ENCODE measurements at places on chromosomes 5 and 9.
A peak's percentile ranks its signal among the peaks of the same experiment; 100 is the strongest.

DNA sequence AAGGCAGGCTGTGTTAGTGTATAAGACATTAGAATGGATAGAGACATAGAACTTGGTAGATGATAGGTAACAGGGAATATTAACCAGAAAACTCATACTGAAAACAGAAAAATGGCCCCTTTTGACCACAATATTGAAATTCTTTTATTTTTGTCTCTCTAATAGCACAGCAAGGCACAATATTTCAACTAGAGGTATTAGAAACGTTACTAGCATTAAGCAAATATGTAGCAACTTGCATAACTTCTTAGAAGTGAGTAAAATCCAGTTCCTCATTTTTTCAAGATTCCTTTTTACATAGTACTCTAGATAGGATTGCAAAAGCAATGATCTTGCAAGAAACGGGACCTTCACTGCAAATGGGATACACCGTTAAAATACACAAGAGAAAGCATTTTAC lies 102.7 kb upstream of the VCAN start:
- no peak for DNase-seq

- DNase-seq: no peak
Observed at GRCh38 chr9:29928072-29928471, 2354.8 kb upstream of the C9orf72 start.

GRCh38 chr9:75960551-75960950 lies 70.1 kb downstream of the PCSK5 start:
- DNase-seq: no peak

DNA sequence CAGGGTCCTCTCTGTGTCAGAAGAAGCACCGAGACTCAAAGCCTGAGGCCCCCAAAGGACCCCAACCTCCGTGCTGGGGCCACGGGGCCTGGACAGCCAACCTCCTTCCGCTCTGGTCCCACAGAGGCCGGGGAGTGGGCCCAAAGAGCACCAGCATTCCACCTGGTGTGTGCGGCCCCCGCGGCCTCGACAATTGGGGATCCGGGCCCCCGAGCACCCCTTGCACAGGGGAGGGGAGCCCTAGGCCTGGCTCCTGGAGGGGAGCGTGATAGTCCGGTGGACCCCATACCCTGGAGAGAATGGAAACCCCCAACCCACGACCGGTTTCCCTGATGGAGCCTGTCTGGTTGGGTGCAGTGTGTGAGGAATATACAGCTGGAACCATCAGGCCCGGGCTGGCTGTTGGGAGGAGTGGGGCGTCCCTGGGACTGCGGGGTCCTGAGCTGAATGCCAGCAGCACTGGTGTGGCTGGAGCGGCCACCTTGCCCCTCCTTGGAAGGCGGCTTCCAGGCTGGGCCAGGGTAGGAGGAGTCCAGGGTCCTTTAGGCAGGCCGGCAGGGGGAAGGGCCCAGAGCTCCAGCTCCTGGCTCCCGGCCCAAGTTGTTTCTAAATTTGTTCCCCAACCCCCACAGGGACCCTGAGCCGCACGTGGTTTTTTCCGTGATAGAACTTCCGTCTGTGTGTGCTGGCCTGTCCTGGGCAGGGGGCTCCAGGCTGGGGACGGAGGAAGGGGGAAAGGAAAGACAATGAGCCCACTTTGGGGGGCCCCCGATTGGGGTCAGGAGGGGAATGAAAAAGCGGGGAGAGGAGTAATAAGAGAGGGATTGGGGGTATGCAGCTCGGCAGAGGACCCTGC lies 825 bp upstream of the TOR4A start:
- DNase-seq: peak; percentile 61

GRCh38 chr5:132410451-132411303 lies 41.2 kb downstream of the SLC22A5 start:
- peak; percentile 86 for DNase-seq

- DNase-seq: no peak
Observed at GRCh38 chr5:11642438-11642837, 261.8 kb downstream of the CTNND2 start.

DNA sequence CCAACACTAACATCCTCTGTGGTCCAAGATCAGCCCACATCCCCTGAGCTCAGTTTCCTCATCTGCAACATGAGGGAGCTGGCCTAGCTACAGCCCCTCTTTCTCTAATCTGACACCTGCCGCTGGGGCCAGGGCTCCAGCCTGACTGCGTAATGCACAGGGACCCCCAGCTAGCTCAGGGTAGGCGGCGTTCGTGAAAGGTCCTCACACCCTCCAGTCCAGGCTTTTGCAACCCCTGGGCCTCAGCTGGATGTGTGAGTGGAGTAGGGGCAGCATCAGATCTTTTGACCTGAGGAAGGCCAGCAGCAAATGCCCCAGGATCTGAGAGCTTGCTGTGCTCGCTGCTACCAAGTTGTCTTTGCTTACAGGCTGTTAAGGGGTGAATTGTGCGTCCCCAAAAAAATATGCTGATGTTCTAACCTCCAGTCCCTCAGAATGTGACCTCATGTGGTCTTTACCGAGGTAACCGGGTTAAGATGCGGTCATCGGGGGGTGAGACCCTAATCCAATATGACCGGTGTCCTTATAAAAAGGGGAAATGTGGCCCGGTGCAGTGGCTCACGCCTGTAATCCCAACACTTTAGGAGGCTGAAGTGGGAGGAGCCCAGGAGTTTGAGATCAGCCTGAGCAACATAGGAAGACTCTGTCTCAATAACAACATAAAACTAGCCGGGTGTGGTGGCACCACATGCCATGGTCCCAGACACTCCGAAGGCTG lies 47.8 kb downstream of the PLPP7 start:
- no peak for DNase-seq

DNA sequence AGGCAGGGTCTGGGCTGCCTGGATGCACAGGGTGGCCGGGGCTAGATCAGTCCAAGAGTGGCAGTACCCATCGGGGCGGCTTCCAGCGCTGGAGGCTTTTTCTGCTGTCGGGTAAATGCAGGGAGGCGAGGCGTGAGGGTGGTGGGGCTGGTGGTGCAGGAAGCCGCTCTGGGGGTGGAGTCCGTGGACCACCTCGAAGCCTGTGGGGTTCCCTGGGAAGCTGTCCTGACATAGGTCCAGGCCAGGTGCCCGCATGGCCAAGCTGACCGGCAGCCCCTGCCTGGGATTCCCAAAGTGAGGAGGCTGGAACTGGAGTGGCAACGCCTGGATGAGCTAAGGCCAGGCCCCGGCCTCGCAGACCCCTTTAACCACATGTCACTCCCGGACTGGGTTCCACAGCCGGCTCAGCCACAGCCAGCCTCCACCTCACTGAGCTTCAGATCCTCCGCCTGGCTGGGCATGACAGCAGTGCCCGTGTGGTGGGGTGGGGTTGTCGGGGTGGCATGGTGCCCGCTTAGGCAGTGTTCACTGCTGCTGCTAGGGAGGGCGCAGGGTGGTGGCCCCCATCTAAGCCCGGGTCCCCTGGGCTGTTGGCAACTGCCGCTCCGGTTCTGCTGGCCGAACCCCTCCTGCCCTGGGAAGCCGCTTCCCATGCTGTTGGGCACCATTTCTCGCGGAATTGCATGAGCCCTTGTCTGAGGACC lies 1.4 kb upstream of the QRFP start:
- no peak for DNase-seq

- no peak for DNase-seq
Observed at GRCh38 chr5:151617841-151618710, 26.9 kb upstream of the FAT2 start.

GRCh38 chr5:144198386-144198785 lies 27.7 kb downstream of the KCTD16 start:
- no peak for DNase-seq

DNA sequence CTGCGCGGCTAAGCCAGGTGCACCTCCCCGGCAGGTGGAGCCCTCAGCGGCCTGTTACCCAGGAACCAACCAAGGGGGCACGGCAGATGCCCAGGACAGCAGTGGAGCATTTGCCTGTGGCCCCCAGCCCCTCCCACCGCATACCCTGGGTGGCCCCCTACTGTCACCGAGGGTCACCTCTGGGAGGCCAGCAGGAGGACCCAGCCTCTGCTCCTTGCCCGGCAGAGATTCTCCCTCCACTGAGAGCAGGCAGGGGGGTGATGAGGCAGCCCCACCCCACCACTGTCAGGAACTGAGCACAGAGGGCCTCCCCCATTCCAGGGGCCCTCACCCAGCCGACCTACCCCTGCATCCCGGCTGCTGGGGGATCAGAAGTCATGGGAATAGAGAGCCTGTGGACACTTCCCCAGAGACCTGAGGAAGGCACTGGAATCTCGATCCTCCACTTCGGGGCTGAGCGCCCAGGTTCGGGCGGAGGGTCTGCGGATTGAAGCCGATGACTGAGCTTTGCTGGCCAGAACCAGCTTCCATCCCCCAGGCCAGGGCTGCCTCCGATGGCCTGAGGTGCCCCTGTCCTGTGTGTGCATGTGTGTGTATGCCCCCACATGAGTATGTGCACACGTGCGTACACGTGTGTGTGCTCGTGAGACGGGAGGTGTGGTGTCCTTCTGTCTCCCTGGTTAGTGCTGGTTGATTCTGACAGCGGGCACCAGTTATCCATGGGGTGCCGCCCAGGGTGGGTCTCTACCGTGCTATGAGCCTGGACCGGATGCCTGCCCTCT lies at the start of gene QRFP:
QRFP (minus strand) TSS at position 580 of the 782 bp plus-strand sequence. CDS start 2,974 bp downstream, outside the sequence.
- DNase-seq: no peak

GRCh38 chr9:136019681-136020060 lies 58.5 kb upstream of the UBAC1 start:
- no peak for DNase-seq

DNA sequence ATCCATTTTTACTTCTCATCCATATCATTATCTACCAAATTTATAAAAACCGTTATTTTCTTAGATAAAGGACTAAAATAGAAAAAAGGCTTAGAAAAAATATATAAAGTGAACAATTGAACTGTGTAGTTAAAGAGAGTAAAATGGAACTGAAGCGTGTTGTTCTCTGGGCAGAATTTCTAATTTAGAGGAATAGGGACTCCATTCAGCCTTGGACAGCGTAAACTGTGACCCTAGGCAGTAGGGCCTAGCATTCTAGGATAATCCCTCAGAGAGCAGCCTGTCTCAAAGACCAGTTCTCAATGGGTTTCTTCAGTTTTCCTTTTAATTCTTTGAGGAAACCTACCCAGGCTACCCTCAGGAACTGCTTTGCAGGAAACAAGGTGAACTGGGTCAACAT lies 11.1 kb downstream of the ZNF462 start:
- DNase-seq: no peak

DNA sequence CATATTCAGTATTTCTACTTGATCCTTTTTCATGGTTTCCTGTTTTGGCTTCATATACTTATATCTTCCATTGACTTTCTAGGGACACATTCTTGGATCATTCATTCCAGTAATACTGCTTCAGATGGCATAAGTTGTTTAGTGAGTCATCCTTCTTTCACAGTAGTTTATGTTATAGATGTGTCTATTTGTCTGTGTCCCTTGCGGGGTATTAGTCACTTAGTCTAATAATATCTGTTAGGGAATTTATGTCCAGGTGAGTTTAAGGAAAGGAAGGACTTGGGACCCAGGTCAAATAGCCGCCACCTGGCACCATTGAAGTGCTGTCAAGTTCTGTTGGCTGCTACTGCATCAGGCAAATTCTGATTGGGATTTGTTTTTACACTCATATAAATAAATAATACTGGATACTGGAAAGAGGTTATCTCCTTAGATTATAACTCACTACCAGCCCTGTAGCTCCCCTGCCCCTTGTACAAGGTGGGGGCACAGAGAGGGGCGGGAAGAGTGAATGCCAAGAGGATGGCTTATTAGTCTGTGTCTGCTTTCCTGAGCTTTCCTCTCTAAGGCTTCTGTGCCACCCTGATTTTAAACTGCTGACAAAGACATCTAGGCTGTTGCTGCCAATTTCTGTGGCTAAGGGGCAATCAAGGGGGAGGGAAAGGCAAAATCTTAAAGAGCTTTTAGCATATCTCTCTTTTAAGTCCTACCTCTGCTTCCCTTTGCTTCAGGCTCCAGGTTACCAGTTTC lies 64.9 kb downstream of the CDC42SE2 start:
- no peak for DNase-seq

DNA sequence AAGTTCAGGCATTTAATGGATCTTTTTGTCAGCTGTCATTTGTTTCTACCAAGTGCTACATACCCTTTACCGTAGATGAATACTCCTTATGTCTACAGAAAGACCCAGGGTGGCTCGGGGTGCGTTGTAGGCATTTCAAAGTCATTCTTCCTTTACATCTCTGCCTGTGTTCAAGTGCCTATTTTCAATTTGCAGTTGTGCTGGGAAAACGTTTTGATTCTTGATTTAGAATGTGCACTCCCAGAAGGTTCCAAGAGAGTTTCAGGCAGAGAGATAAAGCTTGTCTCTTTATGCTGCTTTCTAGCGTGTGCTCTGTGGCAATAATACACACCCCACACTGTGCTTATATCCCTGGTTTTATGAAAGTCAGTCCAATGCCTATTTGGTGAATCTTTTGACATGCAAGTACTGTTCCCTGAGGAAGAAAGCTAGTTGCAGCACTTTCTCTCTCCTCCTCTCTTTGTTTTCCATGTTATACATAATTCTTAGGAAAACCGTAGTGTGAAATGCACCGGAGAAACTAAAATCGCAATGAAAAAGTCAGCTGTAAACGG lies 828.1 kb upstream of the ZNF608 start:
- DNase-seq: no peak

DNA sequence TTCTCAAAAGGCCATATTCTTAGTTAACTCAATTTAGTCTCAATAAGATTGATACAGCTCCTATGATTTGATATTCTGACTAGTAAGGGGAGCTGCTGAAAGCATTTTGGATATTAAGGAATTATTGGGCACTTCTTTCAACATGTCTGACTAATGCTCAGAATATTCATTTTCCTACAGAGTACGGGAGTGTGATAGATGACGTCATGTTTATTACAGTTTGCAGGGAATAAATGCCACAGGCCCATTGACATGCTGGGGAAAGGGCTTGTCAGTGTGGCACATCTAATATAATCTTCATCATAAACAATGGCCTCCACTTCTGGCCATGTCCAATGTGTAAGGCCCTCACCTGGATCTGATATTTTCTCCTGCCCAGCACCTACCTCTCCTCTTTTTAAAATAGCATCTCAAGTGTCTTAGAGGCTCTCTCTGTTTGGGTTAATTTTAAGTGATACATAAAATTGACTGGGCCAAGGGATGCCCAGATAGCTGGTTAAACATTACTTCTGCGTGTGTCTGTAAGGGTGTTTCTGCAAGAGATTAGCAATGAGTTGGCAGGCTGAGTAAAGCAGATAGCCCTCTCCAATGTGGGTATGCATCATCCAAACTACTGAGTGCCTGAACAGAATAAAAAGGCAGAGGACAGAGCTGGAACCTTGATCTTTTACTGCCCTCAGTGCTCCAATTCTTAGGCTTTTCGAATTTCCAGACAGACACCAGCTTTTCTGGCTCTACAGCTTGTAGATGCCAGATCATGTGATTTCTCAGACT lies 99.3 kb downstream of the SLC24A2 start:
- DNase-seq: no peak
